Suppressor macrophage treated with lipopolysaccharide for 4 hours (primary cell): ENCODE measurements at places on chromosomes 4 and X.
A peak's percentile ranks its signal among the peaks of the same experiment; 100 is the strongest.

GRCh38 chr4:76341063-76341462 is 34.5 kb downstream of the STBD1 start:
- DNase-seq = peak; percentile 49

- no peak for DNase-seq
Measured at GRCh38 chr4:177125656-177126055, 184.0 kb upstream of the NEIL3 start.

DNA sequence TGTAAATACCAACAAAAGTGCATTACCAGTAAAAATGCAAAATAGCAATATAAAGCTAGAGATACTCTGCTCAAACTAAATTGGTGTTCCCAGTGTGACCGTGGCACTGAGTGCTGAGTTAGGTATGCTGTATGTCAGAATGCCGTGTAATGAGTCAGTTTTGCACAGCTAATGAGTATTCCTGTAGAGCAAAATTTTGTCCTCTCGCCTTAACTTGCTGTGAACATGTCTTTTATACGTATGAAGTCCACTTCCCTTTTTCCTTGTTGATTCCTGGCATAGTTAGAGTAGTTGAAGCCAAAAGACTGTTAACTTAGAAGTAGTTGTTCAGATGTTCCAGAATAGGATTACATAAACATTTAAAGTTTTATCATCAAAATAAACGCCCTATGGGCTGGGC is 11.5 kb downstream of the DCLK2 start:
- DNase-seq = no peak

DNA sequence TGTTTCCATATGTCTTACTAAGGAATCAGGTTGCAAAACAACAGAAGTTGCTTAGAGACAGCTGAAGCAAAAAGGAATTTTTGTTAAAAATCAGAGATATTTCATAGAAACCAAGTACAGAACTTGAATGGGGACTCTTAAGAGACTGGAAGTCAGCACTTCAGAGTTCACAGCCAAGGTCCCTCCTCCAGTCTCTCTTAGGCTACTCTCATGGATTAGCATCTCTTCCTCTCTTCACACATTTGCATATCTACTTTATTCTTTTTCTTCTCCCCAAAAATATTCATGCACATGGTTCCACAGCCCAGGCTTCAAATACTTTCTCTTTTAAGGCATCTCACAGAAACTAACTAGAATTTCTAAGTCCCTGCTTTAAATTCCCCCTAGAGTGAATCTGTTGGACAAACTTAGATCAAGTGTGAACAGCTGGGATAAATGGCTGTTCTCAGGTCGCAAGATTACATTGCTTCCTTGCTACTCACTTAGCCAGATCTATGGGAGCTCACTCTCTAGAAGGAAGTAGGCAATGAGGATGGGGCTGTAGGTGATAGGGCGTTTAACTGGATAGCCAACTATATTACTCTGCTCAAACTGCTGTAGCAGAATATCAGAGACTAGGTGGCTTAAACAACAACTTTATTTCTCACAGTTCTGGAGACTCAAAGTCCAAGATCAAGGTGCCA is 73.7 kb upstream of the GALNT7 start:
- no peak for DNase-seq

DNA sequence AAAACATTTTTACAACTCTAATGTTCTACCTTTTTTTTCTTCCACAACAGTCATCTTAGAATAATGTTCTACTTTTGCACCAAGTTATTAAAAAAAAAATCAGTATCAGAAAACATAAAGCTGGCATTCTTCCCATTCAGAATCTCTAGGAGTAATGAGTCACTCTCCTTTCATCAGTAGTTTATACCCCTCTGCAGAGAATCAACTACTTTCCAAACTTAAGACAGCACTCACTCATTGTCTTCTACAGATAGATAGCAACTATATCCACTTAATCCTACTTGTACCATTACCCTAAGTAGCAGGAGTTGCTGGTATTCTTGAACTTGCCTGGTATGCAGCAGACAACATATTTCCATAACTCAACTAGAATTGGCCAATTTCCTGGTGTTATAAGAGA is 3.2 kb downstream of the TIGD4 start:
- DNase-seq = no peak

DNA sequence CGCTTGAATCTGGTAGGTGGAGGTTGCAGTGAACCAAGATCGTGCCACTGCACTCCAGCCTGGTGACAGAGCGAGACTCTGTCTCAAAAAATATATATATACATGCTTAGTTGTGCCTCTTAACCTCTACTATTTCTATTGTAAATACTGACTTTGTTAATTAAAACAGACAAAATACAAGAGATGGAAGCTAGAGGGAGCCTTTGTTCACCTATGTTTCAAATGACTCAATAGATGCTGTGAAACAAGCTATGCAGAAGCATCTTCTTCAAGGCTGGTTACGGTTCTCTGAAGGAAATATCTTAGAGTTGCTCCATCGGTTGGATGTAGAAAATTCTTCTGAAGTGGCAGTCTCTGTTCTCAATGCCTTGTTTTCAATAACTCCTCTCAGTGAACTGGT is 6.2 kb downstream of the NCAPG start:
- peak; percentile 65 for DNase-seq

DNA sequence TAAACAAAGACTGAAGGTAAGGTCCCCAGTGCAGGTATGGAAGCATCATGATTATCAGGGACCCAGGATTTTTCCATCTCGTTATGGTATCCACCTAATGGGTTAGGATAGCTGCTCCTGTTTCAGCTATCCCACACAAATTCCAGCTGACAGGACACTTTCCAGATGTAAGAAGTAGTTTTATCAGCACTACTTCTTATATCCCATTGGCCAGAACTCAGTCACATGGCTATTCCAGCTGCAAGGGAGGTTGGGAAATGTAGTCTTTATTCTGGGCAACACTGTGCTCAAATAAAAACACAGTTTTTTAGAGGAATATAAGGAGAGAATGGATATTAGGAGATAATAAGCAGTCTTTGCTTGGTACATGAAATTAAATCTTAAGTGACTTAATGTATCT is 96.7 kb downstream of the SRPX start:
- DNase-seq = no peak

GRCh38 chrX:17072301-17072700 is 125.8 kb downstream of the REPS2 start:
- no peak for DNase-seq

DNA sequence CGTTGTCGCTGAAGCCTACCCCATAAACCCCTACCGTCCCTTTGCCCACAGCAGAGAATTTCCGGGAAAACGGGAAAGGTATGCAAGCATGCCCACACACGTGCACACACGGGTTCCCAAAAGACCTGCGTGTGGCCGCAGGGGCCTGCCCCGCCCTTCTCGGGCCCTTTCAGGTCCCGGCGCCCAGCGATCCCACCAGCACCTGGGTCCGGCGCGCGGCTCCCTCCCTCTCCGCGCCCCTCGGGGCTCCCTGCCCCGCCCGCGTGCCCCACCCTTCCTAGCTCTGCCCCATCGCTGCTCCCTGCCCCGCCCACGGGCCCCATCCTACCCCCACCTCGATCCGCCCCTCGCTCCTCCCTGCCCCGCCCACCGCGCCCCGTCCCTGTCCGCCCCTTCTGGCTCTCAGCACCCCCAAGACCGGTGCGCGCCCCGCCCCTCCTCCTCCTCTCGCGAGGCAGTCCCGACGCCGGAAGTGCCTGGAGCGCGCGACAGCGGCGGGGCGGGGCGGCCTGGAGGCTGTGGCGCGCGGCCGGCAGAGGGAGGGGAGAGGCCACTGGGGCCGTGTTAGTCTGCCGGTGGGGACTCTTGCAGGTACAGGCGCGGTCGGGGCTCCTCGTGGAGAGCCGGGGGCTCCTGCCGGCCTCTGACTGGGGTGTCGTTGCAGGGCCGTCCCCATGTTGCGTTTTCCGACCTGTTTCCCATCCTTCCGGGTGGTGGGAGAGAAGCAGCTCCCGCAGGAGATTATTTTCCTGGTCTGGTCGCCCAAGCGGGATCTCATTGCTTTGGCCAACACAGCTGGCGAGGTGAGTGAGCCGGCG is at the start of gene ANAPC4:
ANAPC4 (plus strand) TSS at position 510 of the 818 bp plus-strand sequence; CDS start at position 675, 165 bp downstream.
- peak; percentile 94 for DNase-seq

- DNase-seq = no peak
Measured at GRCh38 chr4:150978738-150979575, 36.1 kb downstream of the LRBA start.

DNA sequence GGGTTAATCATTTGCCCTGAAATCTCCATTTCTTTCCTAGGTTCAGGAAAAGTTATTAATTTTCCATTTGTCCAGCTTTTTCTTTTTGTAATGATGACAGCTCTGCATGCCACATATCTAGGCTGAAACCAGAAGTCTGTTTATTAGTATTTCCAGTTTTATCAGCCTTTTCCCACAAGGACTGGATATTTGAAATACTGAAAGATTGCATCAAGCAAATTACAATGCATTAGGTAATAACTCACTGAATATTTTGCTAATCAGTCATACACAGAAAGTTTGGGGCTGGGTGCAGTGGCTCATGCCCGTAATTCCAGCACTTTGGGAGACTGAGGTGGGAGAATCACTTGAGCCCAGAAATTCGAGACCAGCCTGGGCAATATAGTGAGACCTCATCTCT is 21.5 kb downstream of the SLC9A7 start:
- no peak for DNase-seq

DNA sequence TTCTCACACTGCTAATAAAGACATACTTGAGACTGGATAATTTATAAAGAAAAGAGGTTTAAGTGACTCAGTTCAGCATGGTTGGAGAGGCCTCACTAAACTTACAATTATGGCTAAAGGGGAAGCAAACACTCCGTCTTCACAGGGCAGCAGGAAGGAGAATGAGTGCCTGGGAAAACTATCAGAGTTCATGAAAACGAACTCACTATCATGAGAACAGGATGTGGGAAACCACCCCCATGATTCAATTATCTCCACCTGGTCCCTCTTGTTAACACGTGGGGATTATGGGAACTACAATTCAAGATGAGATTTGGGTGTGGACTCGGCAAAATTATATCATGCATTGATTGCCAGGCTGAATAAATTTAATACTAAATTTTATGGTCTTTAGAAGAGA is 592.7 kb downstream of the GRXCR1 start:
- DNase-seq = no peak

- DNase-seq = no peak
Measured at GRCh38 chr4:24237709-24238108, 346.6 kb downstream of the DHX15 start.

GRCh38 chrX:154539077-154539476 is 7.6 kb downstream of the G6PD start:
- DNase-seq = no peak

DNA sequence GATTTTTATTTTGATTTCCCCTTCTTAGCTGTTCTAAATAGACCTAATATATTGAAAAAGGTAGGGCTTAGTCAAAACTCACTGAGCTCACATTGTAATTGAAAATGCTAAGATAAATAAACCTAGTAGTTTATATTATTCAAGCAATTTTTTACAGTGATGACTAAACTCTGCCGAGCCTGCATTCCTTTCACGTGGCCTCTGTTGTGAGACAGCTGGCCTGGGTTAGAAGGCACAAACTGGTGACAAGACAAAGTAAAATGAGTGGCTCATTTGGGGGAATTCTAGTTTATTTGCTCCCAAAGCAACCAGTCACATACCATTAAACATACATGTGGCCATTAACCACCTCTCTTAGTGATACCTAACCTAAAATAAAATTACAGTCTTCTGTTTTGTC is 169.4 kb upstream of the TEX13C start:
- DNase-seq = no peak

DNA sequence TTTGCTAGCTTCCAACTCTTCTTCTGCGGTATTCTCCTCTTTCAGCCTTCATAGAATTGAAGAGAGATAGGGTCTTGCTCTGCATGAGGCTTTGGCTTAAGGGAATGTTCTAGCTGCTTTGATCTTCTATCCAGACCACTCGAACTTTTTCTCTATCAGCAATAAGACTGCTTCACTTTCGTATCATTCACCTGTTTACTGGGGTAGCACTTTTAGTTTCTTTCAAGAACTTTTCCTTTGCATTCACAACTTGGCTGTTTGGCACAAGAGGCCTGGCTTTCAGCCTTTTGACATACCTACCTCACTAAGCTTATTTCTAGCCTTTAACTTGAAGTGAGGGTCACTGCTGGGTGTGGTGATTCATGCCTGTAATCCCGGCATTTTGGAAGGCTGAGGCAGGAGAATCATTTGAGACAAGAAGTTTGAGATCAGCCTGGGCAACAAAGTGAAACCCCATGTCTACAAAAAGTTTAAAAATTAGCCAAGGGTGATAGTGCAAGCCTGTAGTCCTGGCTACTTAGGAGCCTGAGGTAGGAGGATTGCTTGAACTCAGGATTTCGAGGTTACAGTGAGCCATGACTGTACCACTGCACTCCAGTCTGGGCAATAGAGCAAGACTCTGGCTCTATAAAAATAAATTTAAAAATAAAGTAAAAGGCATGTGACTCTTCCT is 47.1 kb upstream of the HPGDS start:
- no peak for DNase-seq

DNA sequence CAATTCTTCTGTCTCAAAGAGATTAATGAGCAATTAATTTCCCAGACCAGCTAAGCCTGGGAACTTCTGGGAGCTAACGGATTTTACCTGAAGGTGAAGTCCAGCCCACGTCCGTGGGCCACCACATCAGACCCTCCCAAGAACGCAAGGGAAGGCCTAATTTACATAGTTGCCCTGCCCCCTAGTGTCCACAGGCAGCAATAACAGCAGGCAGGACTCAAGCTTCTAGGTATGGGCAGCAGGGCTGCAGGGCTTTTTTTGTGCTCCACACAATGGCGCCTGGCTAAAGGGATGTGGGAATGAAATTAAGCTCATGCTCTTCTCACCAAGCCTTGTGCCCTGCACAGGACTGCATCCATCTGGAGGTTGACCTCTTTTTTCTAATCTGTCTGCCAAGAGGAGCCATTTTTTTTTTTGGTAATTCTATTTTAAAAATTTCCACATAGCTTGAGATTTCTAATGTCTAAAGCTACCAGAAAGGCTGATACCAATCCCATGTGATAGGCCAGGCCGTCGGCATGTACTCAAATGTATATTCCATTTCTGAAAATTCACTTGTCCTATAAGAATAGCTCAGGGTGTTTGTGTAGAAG is 111.9 kb upstream of the TMEM164 start:
- DNase-seq = peak; percentile 71

DNA sequence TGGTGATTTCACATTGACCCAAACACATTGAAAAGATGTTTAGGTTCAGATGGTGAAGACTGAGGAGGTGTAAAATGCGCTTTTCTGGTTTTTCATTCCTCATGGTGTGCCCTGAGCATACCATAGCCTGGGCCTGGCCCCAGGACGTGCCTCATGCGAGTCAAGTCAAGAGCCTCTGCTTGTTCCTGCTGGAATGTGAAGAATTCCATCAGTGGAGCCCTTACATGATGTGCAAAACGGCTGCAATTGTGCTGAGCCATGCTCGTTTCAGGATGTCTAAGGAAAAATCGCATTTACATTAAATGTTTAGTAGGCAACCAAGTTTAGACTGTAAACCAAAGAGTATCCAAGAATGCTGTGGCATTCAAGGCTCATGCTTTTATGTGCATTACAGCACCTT is 34.9 kb downstream of the GYG2 start:
- DNase-seq = no peak

- DNase-seq = no peak
Measured at GRCh38 chr4:42672359-42673081, 15.6 kb upstream of the ATP8A1 start.

GRCh38 chrX:103913356-103914020 is 48.9 kb upstream of the TMSB15B start:
- no peak for DNase-seq

- DNase-seq = no peak
Measured at GRCh38 chr4:143351774-143352451, 15.2 kb downstream of the GAB1 start.

GRCh38 chrX:121150217-121150616 is 102.8 kb downstream of the GLUD2 start:
- DNase-seq = no peak
